Stimulated activated CD4-positive, alpha-beta T cell treated with anti-CD3 and anti-CD28 coated beads, Interleukin-4, amount 100 ng/mL, for 48 hours (primary cell): ENCODE measurements at places on chromosomes 1 and 21.

- DNase-seq, result no peak
Observed at GRCh38 chr1:62722796-62723195, 34.6 kb upstream of the DOCK7 start.

DNA sequence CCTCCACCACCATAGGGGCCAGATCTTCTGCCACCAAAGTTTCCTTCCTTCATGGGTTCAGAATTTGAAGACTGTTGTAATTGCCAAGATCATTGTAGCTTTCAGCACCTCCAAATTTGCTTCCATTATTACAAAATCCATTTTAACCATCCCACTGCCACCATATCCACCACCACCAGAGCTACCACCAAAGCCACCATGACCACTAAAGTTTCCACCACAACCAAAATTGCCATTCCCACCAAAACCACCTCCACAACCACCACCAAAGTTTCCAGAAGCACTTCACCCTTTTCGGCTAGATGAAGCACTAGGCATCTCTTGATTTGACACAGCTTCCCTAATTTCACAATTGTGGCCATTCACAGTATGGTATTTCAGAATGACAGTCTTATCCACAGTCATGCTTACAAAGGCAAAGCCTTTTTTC, 45.2 kb downstream of the SLC30A7 start:
- peak; percentile 26 for DNase-seq

GRCh38 chr1:91944087-91944486, 5.1 kb upstream of the BRDT start:
- DNase-seq, result no peak

DNA sequence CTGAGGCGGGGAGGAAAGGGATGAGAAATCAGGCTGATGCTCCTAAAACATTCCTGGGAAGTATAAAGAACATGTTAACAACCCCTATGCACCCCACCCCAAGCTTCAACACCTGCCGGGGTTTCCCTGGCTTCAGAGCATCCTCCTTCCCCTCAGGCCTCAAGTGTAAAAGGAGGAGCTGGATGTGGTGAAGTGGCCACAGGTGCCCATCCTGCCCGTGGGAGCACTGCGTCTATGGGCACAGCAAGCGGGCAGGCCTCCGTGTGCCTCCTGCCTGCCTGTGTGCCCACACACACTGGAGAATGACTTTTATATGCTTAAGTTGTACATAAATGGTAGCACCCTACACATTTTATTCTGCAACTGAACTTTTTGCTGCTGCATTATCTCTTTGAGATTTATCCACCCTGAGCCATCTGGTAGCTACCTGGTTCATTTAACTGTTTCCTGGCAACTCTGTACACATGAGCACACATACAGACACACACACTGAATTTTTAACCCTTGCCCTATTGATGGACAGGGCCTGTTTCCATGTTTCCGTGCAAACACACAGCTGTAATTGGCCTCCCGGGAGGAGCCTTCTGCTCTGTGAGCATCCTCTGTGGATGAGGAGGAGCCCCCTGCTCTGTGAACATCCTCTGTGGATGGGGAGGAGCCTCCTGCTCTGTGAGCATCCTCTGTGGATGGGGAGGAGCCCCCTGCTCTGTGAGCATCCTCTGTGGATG, 13.4 kb upstream of the FTCD start:
- no peak for DNase-seq

- no peak for DNase-seq
Observed at GRCh38 chr1:239757716-239758115, 334.0 kb upstream of the FMN2 start.
